ENCODE measurements at places on chromosomes 3 and 15.

GRCh38 chr3:22615790-22616189, 587.3 kb upstream of the UBE2E2 start:
- no peak for DNase-seq

DNA sequence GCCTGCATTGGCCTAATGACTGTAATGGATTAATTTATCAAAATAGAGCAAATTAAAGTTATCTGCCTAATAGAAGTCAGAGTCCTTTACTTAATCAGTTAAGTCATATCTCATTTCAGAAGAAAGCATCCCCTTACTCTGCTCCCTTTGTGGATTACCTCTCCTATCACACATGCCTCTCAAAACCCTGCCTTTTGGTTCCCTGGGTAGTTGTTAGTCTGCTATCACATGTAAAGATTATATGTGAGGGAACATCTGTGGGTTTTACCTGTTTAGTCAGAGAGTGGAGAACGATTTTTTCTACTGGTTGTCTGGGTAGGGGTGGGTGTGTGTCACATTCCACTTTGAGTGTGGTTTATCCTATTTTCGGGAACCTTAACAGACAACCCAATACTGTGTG, 16.4 kb downstream of the UBE2E2 start:
- no peak for DNase-seq

GRCh38 chr15:32951736-32952464, 234.1 kb downstream of the GREM1 start:
- no peak for DNase-seq

DNA sequence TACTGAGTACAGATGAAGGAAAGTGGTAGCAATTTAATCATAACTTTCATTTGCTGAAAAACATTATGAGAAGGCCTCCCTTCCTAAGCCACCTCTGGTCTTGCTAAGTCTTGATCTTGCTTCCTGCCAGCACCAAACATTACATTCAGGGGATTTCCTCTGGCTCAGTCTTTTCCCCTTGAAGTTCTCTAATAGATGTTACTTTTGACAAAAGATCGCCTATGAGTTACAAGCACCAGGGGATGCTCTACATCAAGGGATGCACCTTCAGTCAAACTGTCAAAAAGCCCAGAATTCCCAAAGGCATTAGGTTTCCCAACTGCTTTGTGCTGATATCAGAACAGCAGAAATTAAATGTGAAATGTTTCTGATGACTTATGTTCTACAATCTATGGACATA, 47.3 kb downstream of the AQP9 start:
- DNase-seq: no peak

DNA sequence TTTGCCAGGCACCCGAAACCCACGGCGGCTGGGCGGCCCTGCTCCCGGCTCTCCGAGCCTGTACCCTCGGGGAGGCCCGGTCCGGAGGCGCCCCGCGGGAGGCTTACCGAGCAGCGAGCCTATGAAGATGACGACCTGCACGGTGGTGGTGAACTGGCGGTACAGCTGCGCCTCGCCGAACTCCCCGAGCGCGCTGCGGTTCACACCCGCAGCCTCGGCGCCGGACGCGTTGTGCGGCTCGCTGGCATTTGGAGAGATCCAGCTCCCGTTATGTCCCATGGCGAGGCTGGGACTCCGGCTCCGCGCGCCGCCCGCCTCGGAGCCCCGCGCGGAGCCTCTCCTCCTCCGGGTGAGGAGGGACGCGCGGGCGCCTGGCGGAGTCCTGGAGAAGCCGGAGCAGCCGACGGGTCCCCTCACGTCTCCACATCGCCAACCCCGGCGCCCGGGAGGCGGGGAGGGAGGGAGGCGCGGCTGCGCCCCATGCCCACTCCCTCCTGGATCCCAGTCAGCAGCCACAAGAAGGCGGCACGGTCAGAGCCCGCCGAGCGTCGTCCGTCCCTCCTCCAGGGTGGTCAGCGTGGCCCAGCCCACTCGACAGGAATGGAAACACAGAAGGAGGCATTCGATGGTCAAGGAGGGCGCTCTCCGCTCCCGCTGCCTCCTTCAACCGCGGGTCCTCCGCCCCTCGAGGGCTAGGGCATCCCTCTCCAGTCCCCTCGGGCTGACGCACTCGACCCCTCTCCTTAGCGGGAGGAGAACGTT, at the start of gene GPR176:
TSS of gene GPR176 (minus strand) at position 519 of the 762 bp plus-strand sequence. CDS start at position 279, 240 bp downstream.
- peak; percentile 38 for DNase-seq

DNA sequence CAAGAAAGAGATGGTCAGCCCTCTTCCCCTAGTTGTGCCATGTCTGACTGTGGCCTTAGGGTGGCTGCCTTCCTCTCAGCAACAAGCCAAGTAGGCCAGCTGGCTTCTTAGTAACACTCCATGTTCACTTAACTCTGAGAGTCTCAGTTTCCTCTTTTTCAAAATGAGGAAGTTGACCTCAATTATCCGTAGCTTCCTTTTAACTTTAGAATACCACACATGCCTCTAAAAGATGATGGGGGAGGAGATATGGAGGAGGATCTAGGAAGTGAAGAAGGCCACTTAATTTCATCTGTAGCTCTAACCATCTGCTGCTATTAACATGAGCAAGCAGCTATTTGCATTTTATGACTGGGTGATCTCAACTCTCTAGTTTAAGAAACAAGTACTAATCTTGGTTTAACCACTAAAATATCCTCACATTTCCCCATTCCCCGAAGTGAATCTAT, 32.9 kb downstream of the CD200R1L start:
- DNase-seq: peak; percentile 73

- DNase-seq: no peak
Measured at GRCh38 chr3:133865136-133865855, 30.4 kb downstream of the RAB6B start.

- no peak for DNase-seq
Measured at GRCh38 chr3:39082666-39083313, 24.6 kb downstream of the GORASP1 start.

Measured in germinal center (tissue), 1 donor.